ENCODE measurements at places on chromosomes 13 and 19. TPM values are rescaled to one million over a fixed set of nuclear protein-coding genes. Genes with fewer than 3 reads are reported as not detected.
A peak's percentile ranks its signal among the peaks of the same experiment; 100 is the strongest.

The ZNF534 gene
- total RNA-seq: 0.62 TPM

- DNase-seq: peak; percentile 84
- H3K4me1 ChIP-seq: no peaks in the 10 kb centered on the region
- peak overlapping the region; percentile 96 for H3K4me3 ChIP-seq
Measured at GRCh38 chr19:44644402-44645016, 799 bp downstream of the PVR start.

DNA sequence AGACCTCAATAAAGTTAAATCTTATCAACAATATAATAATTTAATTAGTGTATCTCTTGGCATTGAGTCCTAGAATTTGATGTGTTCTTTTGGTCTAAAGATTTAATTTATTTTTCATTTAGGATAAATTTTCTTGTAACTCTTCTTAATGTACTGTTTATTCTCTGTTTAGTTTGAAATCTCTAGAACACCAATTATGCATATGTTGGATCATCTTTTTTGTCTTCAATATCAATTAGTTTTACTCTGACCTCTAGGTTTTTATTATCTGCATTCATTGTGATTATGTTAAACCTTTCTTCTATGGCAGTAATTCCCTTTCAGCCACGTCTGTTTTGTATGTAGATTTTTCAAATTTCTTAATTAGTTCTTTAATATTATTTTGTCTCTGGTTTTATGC lies 93.8 kb upstream of the ARHGEF7 start:
- peak overlapping the region; percentile 18 for H3K4me3 ChIP-seq
- H3K27ac ChIP-seq: no peak overlapping the region
- H3K4me1 ChIP-seq: no peaks in the 10 kb centered on the region
- no peak for DNase-seq
- H3K27me3 ChIP-seq: no peaks in the 10 kb centered on the region
- no peaks in the 10 kb centered on the region for H3K36me3 ChIP-seq

GRCh38 chr13:49838989-49839388 lies 46.5 kb upstream of the KPNA3 start:
- no peaks in the 10 kb centered on the region for H3K27me3 ChIP-seq
- H3K27ac ChIP-seq: no peak overlapping the region
- DNase-seq: peak; percentile 53
- H3K4me1 ChIP-seq: peaks cover 14% of the 10 kb centered on the region
- H3K4me3 ChIP-seq: no peak overlapping the region

- H3K4me1 ChIP-seq: no peaks in the 10 kb centered on the region
- no peak for DNase-seq
- no peak overlapping the region for H3K4me3 ChIP-seq
- H3K36me3 ChIP-seq: no peaks in the 10 kb centered on the region
- H3K27me3 ChIP-seq: no peaks in the 10 kb centered on the region
Measured at GRCh38 chr19:5296457-5297271, 43.9 kb downstream of the PTPRS start.

Measured in endodermal cell (in vitro differentiated cells).